GM06990 (cell line): ENCODE measurements at places on chromosomes 2 and 18.
A peak's percentile ranks its signal among the peaks of the same experiment; 100 is the strongest.

DNA sequence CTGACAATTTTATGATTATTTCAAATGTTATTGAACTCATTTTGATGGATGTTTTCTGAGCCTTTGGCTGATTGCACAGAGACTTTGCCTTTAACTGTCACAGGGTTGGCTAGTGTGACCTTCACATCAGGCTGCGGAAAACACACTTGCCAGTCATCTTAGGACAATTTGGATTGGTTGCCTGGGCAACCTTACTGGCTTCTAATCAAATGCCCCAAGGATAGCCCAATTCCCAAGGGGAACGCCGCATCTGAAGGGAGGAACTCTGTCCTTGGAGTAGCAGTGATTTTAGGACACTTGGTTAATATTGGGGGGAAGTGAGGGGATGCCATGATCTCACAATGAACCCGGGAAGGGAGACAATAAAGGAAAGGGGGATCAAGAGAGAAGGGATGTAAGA, 29.5 kb downstream of the OSBPL6 start:
- DNase-seq, result no peak

GRCh38 chr2:240211598-240212424, 71.4 kb upstream of the OTOS start:
- DNase-seq, result no peak

DNA sequence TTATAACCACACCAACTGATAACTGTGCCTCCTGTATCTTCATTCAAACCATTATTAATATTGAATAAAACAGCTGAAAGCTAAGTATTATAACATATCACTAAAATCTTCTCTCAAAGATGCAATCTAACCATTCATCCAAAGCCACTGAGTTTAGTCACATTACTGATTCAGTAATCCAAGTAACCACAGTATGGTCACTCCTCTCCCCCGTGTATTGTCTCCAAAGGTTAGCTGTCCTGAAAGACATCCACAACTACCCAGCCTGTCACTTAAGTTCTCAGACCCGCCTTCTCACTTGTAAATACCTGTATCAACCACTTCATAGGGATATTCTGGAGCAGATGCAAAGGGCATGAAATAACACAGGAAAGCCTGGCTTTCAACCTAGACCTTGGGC, 213.4 kb upstream of the BOD1L2 start:
- no peak for DNase-seq

- no peak for DNase-seq
These were observed 45.1 kb upstream of the TBR1 start for GRCh38 chr2:161370981-161371380.

- no peak for DNase-seq
These were observed 468 bp downstream of the PIKFYVE start for GRCh38 chr2:208266553-208266893.

DNA sequence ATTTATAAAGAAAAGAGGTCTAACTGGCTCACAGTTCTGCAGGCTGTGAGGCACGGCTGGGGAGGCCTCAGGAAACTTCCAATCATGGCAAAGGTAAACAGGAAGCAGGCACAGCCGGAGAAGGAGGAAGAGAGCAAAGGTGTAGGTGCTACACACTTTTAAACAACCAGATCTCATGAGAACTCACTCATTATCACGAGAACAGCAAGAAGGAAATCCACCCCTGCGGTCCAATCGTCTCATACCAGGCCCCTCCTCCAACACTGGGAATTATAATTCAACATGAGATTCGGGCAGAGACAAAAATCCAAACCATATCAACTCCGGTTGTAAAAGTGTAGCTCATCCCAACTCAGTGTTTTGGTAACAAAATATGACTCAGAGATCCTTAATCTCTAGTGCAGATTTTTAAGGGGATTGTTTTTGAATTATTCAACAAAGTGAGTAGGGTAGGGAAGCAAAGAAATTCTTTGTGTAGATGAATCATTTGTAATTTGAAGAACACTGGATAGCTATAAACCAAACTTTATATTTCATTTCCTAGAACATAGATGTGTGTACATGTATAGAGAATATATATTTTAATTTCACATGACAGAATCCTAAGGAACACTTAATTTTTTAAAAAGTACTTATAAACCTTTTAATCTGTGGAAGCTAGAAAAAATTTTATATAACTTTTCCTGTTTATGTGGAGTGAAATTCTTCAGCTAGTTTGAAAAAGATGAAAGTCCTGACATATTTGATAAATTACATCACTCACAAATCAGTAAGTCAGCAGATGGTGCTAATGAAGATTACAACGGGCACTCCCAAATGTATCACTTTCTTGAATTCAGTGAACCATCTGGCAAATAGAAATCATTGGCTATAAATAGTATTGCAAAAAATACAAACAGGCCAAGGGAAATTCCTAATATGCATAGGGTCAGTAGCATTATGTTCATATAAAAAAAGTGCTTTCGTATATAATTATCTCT, 130.1 kb downstream of the OLA1 start:
- no peak for DNase-seq

DNA sequence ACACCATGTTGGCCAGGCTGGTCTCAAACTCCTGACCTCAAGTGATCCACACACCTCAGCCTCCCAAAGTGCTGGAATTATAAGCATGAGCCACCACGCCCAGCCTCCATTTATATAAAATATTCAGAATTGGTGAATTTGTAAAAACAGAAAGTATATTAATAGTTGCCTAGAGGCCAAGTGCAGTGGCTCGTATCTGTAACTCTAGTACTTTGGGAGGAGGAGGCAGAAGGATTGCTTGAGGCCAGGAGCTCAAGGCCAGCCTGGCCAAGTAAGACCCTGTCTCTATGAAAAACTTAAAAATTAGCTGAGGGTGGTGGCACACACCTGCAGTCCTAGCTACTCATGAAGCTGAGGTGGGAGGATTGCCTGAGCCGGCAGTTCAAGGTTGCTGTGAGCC, 89.6 kb downstream of the SLC25A12 start:
- DNase-seq, result no peak

GRCh38 chr2:45132551-45132950, 123.3 kb upstream of the SIX2 start:
- DNase-seq, result peak; percentile 55

DNA sequence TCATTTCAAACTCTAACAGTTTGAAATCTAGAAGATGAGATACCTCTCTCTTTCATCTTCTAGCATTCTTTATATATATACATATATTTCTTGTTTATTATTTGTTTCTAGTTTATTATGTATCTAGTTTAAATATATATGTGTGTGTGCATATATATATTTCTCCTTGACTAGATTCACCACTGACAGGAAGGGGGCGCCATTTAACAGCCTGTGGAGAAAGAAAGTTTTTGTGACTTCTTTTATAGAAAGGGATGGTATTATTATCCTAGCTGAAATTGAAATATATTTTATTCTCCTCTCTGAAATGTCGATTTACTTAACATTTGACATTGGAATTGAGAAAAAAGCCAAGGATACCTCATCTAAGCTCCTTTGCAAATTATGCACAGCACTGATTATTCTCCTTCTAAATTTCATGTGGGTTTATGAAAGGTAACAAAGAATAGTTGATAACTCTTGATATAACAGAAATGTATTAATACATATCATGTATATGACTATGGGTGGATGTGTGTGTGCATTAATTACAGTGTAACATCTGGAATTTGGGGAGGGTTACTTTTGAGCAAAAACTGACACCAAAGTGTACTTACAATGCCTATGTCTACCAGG, 160.7 kb upstream of the NT5C1B start:
- DNase-seq, result peak; percentile 10

- DNase-seq, result no peak
These were observed 296.0 kb upstream of the KYNU start for GRCh38 chr2:142581491-142581890.

GRCh38 chr2:101677658-101678057, 19.8 kb upstream of the MAP4K4 start:
- no peak for DNase-seq

- no peak for DNase-seq
These were observed 44.8 kb downstream of the DIPK1C start for GRCh38 chr18:74412116-74412880.

DNA sequence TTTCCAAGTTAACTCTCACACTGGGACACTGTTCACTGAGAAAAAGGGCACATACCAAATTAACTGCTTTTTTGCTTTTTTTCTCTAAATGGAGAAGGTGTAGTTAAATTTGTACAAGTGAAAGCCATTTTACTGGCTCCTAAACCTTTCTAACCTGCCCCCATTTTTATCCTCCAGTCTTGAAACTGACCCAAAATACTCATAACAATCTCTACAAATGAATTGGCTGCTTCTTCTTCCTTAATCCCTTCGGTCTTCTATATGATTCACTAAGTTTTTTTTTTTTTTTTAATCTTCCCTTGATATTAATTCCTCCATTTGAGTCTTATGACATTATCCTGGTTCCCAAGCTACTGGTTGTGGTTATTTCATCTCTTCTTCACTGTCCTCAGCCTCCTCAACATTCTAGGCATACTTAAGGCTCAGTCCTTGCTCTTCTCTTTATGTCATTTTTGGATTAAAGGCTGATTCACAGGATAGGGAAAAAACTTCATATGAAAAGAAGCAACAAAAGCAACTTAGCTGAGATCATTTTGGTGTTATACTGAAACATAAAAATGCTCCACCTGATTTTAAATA, 19.8 kb downstream of the ORC2 start:
- no peak for DNase-seq
